Pulmonary artery endothelial cell (primary cell): ENCODE measurements at places on chromosomes 2 and 18. TPM values are rescaled to one million over a fixed set of nuclear protein-coding genes. Genes with fewer than 3 reads are reported as not detected.

The ALLC gene
- total RNA-seq, result not detected in 2 replicates

The PRSS56 gene
- not detected in 2 replicates for total RNA-seq

GRCh38 chr2:202014759-202015211, 18.9 kb upstream of the FZD7 start:
- no peak for DNase-seq

- no peak for DNase-seq
Measured at GRCh38 chr2:138565230-138565598, 63.6 kb downstream of the SPOPL start.

- DNase-seq, result no peak
Measured at GRCh38 chr2:212816267-212816666, 277.7 kb upstream of the ERBB4 start.

- DNase-seq, result no peak
Measured at GRCh38 chr2:18518116-18519111, 42.0 kb downstream of the RDH14 start.

- no peak for DNase-seq
Measured at GRCh38 chr18:57128220-57128932, 18.5 kb upstream of the BOD1L2 start.

The DSEL gene
- total RNA-seq, result 10.2 and 11.5 TPM in 2 replicates

The ZNF804A gene
- not detected in 2 replicates for total RNA-seq
